Stimulated activated CD4-positive, alpha-beta T cell treated with anti-CD3 and anti-CD28 coated beads, Interleukin-15, amount 100 ng/mL, for 1 hour (primary cell): ENCODE measurements at places on chromosomes 2 and 18.

DNA sequence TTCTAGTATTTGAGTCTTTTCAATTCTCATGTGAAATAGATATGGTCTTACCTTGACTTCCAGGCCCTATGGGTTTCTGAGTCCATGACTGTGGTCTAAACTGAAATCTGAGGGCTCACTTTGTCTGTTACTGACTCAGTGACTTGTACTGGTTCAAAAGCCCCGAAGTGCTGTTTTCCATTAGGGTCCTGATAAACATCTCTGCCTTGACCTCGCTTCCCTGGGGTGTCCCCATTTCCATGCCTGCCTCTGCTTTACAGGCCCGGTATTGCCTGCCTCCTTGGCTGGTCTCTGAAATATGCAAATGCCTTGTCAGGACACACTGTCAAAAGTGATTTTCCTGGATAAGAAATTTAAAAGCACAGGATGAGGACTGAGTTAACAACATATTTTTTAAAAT lies 538.8 kb downstream of the SOCS6 start:
- no peak for DNase-seq

DNA sequence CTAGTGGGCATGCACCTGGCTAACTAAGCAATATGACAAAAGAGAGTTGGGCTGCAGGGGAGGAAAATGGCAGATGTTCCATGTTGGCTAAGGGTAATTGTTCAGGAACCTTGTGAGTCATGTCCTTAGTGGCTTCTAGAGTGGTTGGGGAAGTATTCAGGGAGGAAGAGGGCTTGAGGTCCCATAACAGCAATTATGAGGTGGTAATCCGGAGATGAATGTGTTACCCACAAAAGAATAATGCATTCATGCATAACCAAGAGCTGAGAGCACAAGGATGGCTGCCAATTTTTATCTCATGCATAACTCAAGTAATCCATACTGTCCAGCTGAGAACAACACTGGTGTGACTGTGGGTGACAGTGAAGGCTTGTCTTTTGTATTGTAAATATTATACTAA lies 42.9 kb downstream of the TMEFF2 start:
- no peak for DNase-seq

- DNase-seq: no peak
Observed at GRCh38 chr2:191465766-191466420, 212.0 kb upstream of the NABP1 start.

- DNase-seq: no peak
Observed at GRCh38 chr2:144946263-144946662, 426.3 kb upstream of the ZEB2 start.

DNA sequence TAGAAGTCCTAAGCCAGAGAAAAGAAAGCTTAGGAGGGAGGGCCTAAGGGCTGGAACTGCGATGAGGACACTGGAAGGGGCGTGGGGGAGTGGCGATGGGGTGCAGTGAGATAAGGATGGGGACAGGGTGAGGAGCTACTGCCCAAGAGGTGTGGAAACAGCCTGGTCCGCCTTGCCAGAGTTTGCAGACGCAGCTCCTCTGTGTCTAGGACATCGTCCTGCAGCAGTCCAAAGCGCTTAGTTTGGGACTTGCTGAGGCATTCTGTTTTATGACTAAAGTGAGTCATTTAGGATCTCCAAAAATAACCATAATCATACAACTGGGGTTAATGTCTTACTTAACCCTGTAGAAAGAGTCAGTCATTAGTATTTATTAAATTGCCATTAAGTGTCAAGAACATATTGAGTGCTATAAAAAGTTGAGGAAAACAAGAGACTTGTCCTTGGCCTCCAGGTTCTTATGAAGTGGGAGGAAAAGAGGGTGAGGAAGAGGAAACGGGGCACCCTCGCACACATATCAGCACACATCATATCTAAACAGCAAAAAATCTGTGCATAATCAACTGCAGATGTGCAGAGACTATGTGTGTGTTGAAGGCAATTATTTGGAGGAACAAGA lies 74.8 kb downstream of the CDK15 start:
- DNase-seq: no peak

GRCh38 chr2:124810132-124810531 lies 785.0 kb downstream of the CNTNAP5 start:
- DNase-seq: no peak

- DNase-seq: no peak
Observed at GRCh38 chr18:10244341-10244740, 210.1 kb upstream of the APCDD1 start.

GRCh38 chr2:20410556-20411277 lies 36.2 kb upstream of the RHOB start:
- no peak for DNase-seq

DNA sequence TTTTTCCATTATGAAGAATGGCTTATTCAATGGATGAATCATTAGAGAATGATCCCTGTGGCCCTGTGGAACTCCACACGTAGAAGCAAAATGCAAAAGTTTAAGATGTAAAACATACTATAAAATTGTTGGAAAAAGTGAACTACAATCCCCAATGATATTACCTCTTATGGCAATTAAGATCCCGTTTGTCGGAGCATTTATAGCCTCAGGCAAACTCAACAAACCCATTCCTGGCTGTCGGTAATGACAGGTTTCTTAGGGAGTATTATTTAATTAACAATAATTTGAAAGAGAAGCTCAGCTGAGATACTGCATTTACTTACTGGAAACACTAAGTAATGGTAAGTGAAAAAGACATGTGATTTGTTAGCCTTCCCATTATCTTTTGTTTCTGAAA lies 138.3 kb downstream of the CDH20 start:
- DNase-seq: no peak

- no peak for DNase-seq
Observed at GRCh38 chr2:69798909-69799526, 30.4 kb upstream of the GMCL1 start.

- no peak for DNase-seq
Observed at GRCh38 chr18:76524900-76525698, 30.1 kb upstream of the ZNF516 start.

DNA sequence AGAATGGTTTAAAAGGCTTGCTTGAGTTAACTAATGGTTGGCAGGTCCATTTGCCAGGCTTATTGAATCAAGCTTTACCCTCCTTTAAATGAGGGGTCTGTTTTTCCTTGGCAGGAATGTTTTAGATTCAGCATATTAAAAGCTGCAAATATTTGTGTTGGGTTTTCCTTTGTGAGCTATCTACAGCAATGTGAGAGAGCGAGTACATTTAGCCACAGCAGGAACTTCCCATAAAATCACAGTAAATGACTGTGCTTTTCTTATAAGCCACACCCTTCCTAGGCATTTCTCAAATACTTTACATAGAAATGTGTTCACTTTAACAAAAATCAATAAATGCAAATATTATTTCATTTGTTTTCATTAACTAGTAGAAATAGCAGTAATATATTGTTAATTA lies 23.9 kb downstream of the CALCRL start:
- no peak for DNase-seq

DNA sequence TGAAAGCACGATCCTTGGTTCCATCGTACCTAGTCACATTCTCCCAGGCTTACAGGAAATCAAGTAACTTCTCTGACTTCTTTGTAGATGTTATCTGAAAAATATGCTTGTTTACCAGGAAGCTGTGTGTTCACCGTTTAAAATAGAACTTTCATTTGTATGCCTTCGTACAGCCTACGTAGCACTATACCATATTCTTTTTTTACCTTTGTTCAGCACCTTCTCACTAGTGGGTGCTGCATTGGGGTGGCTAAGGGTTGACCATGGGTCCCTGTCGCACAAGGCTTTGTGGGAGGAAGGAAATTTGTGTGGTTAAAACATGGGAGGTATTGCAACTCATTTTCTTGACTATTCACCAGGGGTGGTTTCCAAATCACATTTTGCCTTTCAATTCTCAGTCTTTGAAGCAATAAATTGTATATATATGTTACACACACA lies 16.6 kb downstream of the MALT1 start:
- DNase-seq: peak; percentile 37

- no peak for DNase-seq
Observed at GRCh38 chr2:59398081-59398480, 1155.4 kb downstream of the BCL11A start.

DNA sequence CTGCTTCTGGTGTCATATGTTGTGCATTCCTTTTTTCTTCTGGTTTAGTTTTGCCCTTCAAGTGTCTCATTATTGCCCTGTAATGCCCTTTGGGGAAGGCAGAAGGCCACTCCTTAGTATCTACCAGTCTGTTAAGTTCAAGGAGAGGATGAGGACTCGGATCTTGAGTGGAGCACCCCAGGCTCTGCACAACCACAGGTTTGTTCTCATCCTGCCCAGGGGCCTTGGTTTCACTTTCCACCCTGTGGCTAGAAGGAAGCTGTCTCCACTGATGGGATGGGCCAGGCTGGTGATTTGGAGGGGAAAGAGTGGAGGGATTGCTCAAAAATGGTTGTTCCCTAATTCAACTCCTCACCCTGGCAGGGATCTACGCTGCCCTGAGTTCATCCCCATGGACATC lies 30.2 kb upstream of the RAB11FIP5 start:
- DNase-seq: no peak

DNA sequence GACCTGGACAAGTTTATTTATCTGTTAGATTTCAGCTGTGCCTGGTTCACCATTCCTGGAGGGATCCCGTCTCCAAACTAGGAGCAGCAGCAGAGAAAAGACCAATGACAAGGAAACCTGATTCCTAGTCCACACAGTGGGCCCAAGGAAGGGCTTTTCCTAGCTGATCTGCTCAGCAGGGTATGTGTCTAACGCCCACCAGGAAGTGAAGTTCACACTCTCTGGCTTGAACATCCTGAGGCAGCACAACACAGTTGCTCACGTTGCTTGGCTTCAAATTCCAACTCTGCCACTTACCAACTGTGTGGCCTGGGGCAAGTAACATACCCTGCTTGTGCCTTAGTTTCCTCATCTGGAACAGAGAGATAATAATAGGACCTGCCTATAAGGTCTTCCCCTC lies 42.9 kb downstream of the XDH start:
- no peak for DNase-seq

DNA sequence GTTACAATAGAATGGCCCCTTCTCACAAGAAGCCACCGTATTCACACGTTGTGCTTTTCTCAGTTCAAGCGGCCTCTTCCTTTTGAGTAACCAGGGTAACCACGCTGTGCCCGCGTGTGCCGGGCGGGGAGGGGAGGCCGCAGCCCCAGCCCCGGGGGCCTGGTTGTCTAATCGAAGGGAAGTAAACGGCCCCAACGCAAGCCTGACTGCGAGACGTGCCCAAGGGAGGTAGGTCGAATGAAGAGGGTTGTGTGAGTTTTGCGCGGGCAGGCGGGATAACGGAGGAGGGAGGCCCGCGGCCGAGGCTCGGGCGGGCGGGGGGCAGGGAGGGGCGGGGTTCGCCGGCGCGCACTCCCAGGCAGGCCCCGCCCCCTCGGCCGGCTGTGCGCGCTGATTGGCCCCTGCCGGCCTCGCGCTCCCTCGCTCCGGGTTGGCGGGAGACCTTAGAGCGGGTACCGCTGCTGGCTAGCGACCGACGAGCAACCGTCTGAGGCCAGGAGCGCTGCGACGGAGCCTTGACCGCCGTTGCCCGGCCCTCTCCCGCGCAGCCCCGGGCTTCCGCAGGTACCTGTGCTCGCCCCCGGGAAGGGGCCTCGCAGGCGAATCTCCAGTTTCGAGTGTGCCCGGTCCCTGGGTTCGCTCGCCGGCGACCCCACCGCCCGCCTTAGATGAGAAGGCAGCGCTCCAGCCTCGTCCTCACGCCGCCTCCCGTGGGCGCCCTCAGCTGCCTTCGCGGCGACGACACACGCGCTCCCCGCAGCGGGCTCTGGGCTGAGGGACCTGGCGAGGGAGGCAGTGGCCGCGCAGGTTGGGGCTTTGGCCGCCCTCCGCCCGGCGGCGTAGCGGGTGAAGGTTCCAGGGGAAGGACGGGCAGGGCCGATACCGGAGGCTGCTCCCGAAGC lies at the start of gene SPDYA:
Gene SPDYA (plus strand): TSS at position 451 of the 902 bp plus-strand sequence. CDS start 5,181 bp downstream, outside the sequence.
- DNase-seq: peak; percentile 71
